Activated CD4-positive, CD25-positive, alpha-beta regulatory T cell (primary cell): ENCODE measurements at places on chromosomes 12 and 14.

- no peak for DNase-seq
Measured at GRCh38 chr12:52054833-52055730, 3.8 kb downstream of the NR4A1 start.

- DNase-seq = peak; percentile 76
Measured at GRCh38 chr14:104985675-104986486, at the start of gene CLBA1. Gene CLBA1, plus strand, starts transcription at chr14:104985788. Its CDS starts 644 bp downstream, at chr14:104986432.

- DNase-seq = no peak
Measured at GRCh38 chr14:101623685-101624444, 62.6 kb downstream of the DIO3 start.

GRCh38 chr12:123757561-123757960, 4.5 kb upstream of the DNAH10 start:
- DNase-seq = no peak

DNA sequence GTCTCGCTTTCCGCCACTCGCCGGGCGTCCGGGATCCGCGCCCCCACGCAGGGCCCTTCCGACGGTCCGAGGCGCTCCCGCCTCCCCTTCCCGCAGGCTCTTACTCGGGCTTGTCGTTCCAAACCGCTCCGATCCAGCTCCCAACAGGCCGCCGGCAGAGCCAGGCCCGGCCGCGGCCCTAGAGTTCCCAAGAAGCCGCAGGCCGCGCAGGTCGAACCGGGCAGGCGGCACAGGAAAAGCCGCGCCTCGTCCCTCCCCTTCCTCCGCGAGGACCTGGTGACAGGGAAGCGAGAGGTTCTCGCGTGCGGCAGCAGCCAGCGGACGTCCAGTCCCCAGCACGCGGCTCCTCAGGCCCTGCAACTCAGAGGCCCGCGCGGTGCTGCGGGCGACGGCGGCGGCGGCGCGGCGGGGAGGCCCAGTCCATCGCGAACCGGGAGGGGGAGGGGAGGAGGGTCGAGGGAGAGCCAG, 272 bp downstream of the HECTD1 start:
- DNase-seq = peak; percentile 72

GRCh38 chr12:110699591-110700445, 10.9 kb upstream of the HVCN1 start:
- DNase-seq = no peak

DNA sequence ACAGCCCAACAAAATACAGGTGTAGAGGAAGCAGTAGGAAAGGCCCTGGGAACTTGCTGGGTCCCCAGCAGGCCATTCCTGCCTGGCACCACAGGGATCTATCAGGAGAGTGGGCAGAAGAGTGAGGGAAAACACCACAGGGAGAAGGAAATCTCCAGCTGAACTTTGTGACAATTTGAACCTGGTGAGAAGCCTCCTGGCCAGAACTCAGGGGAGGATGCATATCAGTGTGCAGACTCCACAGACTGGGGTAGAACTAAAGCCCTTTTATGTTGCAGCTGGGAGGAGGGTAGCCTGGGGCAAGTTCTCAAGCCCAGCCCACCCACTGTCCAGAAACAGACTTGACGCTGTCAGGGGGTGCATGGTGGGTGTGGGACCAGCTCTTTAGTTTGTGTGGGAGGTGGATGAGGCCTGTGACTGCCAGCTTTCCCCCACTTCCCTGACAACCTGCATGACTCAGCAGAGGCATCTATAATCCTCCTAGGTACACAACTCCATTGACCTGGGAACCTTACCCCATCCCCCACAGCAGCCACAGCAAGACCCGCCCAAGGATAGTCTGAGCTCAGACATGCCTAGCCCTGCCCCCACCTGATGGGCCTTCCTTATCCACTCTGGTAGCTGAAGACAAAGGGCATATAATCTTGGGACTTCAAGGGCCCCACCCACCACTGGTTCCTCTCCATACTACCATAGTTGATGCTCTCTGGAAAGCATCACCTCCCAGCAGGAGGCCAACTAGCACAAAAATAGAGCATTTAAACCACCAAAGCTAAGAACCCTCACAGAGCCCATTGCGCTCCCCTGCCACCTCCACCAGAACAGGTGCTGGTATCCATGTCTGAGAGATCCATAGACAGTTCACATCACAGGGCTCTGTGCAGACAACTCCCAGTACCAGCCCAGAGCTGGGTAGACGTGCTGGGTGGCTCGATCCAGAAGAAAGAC, 28.9 kb downstream of the PNN start:
- DNase-seq = no peak

- no peak for DNase-seq
Measured at GRCh38 chr14:69593018-69593677, 18.2 kb upstream of the SUSD6 start.
